Activated CD4-positive, alpha-beta T cell treated with anti-CD3 and anti-CD28 coated beads, Interleukin-2, Interleukin-4, amounts not matched to agents 100 ng/mL and 50 ng/mL, durations not matched to agents 16 hours and 8 hours (primary cell): ENCODE measurements at places on chromosomes 13 and 19.

DNA sequence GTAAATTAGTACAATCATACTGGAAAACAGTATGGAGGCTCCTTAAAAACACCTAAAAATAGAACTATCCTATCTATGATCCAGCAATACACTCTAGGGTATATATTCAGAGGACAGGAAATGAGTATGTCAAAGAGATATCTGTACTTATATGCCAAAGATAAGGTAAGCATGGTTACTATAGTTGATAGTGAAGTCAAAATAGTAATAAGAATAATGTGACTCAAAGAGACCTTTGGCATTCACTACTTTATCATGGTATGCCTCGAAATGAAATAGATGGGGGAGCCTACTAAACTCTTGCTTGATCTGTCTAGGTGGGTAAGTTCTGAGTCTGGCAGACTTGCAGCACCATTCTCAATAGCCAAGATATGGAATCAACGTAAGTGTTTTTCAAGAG lies 30.3 kb downstream of the FXYD5 start:
- no peak for DNase-seq

GRCh38 chr19:2305452-2306280 lies 2.3 kb downstream of the LINGO3 start:
- DNase-seq, result no peak

GRCh38 chr13:73902296-73902695 lies 231.9 kb downstream of the KLF12 start:
- no peak for DNase-seq

GRCh38 chr19:44512326-44513298 lies 12.3 kb upstream of the ZNF180 start:
- no peak for DNase-seq

- no peak for DNase-seq
Observed at GRCh38 chr13:101238555-101238954, 177.8 kb downstream of the NALCN start.

DNA sequence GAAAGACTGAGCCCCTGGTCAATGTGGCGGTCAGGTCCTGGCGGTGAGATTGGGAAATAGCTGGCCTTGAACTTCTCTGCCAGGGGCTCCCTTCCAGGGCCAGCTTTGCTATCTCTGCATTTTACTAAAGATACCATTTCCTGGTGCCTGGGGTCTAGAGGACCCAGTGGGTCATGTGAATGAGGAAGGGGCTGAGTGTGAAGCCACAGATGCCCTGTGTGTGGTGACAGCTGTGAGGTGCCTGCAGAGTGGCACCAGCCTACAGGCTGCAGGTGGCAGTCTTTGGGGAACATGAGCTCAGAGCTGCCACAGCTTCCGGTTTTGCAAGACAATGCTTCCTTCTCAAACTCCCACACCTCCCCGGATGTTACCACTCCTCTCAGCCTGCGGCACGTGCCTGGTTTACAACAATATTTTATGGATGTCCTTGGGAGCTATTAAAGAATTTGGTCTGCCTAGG lies 5.2 kb upstream of the MLNR start:
- DNase-seq, result peak; percentile 54

GRCh38 chr19:3163230-3163886 lies 15.2 kb upstream of the S1PR4 start:
- peak; percentile 77 for DNase-seq

GRCh38 chr13:80070024-80070703 lies 270.8 kb downstream of the SPRY2 start:
- no peak for DNase-seq

DNA sequence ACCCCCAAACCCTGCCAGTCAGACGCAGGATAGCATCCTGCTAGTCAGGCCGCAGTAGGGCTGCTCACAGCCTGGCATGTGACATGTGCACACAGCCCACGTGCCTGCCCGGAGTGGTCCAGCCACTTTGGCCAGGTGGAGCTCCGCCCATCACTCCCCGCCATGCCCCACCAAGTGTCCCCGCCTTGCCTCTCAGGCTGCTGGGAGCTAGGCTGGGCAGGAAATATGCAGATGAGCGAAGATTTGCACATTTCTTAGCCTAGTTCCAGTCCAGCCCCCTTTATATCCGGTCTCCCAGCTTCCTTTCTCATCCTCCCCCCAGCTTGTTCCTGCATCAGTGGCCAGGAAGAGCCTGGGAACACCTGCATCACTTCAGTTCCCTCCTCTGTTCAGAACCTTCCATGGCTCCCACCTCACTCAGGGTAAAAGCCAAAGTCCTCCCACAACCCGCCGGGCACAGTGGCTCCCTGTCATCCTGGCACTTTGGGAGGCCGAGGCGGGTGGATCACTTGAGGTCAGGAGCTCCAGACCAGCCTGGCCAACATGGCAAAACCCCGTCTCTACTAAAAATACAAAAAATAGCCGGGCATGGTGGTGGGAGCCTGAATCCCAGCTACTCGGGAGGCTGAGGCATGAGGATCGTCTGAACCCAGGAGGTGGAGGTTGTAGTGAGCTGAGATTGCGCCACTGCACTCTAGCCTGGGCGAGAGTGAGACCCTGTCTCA lies 2.3 kb upstream of the DOCK6 start:
- no peak for DNase-seq

DNA sequence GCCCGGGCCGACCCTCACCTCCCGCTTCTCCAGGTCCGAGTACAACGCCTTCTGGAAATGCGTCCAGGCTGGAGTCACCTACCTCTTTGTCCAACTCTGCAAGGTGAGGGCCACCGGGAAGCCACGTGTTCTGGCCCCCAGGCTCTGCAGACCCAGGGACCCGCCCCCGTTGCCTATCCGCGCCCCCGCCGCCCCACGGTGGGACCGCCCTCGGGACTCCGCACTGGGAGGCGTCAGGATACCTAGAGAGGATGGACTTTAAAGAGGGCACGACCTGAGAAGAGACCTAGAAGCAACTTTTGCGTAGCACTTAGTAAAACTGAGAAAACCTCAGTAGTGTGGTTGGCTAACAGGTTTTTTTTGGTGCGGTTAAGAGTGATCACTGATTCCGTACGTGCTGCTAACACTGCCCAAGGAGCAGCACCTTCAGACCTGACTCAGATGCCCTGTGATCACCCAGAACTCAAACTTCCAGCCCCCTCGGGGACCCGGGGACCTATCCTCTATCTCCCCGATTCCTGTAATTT lies 492 bp downstream of the TMEM147 start:
- peak; percentile 82 for DNase-seq

DNA sequence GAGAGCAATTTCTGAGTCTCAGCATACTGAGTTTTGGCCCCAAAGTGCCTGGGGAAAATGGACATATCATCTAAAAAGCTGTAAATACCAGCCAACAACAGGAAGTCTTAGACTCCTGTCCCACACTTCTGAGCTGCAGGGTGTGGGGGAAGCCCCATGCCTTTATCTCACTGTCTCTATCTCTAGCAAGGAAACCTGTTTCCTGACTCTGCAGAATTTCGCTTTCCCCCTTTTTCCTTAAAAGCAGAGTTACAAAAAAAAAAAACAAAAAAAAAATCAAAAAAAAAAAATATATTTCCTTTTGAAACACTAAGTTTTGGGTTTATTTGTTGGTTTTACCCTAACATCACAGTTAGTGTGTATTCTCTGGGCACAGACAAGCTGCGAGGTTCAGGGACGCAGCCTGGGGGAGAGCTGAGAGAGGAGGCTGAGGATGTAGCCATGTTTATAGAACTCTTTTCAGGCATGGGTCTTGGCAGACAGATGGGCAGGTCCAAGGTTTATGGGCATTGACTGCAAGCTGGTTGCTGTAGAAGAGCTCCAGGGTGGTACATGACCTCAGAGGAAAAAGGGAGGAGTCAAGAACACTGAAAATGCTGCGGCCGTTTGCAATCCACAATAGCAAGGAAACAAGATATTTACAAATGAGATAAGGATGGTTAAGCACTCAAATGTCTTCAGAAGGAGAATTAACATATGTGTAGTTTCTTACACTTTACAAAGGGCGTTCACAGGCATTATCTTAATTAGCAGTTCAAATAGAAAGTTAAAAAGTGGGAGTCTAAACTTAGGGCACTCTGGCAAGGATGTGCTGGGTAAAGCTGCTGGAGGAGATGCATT lies 4.9 kb downstream of the MBNL2 start:
- peak; percentile 66 for DNase-seq

GRCh38 chr13:71803066-71803465 lies 63.9 kb downstream of the DACH1 start:
- DNase-seq, result no peak
